SK-MEL-5 (cell line): ENCODE measurements at places on chromosomes 6 and 20.
A peak's percentile ranks its signal among the peaks of the same experiment; 100 is the strongest.

- no peak for DNase-seq
Measured at GRCh38 chr6:16436550-16436949, 198.2 kb downstream of the GMPR start.

- no peak for DNase-seq
Measured at GRCh38 chr6:71080133-71080532, 123.3 kb upstream of the B3GAT2 start.

DNA sequence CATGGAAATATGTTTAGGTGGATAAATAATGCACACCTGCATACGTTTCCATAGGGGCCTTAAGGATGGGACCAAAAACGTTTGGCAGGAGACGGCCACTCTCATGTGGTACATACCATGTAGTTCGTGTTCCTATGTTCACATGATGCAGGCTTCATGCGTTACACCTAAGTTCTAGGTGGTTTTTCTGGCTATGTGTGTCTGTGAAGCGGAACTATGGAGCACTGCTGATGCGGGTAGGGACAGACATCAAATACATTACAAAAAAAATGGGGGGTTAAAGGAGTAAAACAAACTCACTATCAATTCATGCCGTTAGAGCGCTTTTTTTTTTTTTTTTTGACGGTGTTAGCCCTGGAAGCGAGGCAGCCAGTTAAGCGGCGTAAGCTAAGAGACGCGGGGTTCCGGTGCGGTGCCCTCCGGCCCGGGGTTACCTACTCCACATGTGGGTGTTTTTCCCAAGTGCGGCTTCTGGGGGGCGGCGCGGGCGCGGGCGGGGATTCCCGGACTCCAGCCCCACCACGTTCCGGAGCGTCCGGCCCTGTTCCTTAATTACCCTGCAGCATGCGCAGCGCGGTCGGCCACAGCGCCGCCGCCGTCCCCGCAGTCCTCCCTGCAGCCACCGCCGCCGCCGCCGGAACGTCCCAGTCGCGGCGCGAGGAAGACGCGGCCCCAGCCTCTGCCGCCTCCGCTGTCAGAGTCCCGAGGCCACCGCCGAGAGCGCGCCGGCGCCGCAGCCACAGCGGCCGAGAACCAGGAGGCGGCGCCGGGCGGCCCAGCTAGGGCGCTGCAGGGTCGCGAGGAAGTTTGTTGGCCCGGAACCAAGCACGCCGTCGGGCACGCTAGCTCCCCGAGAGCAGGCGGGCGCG lies 648 bp downstream of the COL19A1 start:
- peak; percentile 45 for DNase-seq

DNA sequence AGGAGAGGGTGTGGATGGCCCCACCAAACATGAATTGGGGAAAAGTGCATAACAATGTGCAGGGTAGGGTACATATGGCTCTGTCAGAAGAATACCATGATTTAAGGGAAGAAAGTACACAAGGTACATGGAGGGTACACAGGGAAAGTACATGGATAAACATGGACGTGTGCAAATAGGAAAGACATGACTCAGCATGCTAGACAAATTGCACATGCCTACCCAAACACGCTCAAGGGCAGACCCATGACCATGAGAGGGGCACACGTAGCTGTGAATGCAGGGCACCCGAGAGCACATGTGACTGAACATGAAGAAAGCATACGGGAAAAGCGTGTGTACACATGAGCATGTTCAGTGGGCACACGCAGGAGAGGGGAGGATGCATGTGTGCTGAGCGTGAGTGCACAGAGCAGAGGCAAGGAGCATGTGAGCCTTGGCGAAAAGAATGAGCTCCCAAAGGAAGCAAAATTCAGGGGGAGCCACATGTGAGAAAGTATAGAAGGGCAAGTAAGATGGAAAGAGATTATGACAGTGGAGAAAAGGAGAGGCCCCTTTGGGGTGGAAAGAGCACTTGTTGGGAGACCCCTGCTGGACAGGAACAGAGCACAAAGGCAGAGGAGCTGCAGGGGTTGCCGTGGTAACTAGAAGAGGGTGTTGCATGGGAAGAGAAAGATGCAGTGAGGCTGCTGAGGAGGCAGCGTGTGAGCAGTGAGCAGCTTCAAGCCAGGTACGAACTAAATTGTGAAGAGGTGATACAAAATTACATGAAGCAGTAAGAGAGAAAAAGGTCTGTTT lies 17.8 kb downstream of the OR2H2 start:
- peak; percentile 63 for DNase-seq

DNA sequence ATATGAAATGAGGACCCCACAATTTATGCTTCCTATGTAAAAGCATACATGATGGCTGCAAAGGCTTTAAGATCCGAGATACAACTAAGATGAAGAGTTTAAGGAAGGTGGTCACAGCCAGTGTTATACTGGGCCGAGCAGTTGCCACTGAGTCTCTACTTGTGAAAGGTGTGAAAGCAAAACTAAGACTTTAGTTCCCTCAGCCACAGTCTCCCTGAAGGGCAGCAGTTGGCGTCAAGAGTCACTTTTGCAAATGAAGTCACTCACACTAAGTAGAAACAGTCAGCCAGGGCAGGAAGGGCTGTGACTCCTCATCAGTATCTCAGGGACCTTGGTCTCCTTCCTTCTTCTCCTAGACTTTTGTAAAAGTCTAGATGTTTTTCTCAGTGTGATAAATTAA lies 191.6 kb upstream of the MCHR2 start:
- no peak for DNase-seq

- no peak for DNase-seq
Measured at GRCh38 chr6:85465762-85466161, 15.9 kb downstream of the NT5E start.
